ENCODE measurements at places on chromosomes 1 and 21.

- DNase-seq, result no peak
Measured at GRCh38 chr1:206793620-206794019, 21.3 kb upstream of the IL10 start.

- no peak for DNase-seq
Measured at GRCh38 chr1:31891280-31891679, 46.9 kb downstream of the PTP4A2 start.

GRCh38 chr1:162857850-162858249 is 3.1 kb downstream of the CCDC190 start:
- no peak for DNase-seq

GRCh38 chr1:81836007-81836626 is 35.4 kb downstream of the ADGRL2 start:
- DNase-seq, result no peak

DNA sequence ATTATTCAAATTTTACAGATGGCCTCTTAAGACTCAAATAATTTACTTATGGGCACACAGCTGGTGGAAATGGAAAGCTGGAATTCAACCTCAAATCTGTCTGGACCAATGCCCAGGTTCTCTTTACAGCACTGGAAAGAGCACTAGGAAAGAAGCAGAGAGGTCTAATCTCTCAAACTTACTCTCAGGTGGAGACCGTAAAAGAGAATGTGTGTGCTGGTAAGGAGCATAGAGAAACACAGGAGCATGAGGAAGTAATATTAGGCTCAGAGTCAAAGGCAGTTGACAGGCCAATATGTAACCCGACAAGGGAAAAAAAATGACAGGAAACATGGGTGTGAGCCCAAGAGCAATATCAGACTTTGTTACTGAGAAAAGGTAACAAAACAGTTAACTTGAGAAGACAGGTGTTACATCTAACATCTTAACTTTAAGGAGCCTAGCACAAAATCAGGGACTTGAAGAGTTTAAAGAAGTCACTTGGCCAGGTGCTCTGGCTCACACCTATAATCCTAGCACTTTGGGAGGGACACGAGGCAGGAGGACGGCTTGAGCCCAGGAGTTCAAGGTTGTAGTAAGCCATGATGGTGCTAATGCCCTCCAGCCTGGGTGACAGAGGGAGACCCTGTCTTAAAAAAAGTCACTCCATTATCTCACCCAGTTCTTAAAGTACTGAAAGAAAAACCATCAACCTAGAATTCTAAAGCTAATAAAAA is 20.7 kb downstream of the PPP1R15B start:
- DNase-seq, result no peak

DNA sequence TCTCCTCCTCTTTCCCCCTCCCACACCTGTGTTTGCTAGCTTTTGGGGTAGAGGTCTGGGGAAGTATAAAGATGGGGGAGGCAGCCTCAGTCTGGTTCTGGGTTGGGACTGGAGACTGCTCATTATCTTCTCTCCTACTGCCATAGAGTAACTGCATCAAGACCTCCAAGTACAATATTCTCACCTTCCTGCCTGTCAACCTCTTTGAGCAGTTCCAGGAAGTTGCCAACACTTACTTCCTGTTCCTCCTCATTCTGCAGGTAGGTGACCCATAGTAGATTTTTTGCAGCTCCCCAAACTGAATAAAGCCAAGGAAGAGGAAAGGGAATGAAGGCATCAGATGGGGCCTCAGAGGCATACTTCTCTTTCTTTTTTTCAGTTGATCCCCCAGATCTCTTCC is 5.3 kb downstream of the ATP8B2 start:
- no peak for DNase-seq

- DNase-seq, result no peak
Measured at GRCh38 chr21:28152732-28153131, 839.9 kb downstream of the LTN1 start.

DNA sequence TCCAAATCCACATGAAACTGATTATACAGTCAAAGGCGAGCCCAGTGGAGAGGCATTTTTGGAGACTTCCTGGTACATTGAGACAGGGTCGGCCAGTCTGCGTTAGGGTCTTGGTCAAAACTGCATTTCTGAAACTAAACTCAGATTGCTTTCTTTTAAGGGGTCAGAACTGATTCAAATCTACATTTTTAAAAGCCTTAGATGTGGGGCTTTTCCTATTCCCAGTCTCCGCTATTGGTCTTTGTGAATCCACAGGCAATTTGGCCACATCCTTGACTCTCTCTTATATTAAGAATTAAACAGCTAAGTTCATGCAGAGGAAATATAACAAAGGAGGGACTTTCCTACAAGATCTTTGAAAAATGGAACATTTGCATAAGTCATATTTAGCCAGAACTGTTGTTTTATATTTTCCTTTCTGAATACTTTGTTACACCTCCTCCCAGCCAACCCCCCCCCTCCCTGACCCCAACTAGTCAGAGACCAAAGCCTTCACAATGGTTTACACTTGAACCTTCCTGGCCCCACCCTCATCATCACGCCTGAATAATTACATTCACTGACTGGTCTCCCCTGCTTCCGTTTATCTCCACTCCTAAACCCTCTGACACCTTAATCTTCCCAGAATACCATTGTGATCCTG is 30.9 kb downstream of the SELL start:
- no peak for DNase-seq

DNA sequence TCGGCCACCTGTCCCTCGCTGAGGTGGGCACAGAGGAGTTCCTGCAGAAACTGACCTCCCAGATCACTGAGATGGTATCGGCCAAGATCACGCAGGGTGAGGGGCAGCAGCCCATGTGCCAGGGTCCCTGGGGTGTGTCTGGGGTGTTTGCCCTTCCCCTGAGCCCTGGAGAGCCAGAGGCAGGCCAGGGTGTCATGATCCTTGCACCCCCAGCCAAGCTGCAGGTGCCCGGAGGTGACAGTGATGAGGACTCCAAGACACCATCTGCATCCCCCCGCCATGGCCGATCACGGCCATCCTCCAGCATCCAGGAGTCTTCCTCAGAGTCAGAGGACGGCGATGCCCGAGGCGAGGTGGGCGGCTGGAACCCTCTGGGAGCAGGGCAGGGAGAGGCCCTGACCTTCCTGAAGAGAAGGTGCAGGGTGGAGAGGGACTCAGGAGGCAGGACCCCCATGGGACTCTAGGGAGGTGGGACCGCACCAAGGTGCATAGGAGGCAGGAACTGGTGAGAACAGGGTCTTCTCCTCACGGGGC is 69.5 kb downstream of the TRIM11 start:
- DNase-seq, result no peak
